ENCODE measurements at places on chromosomes 3 and 15. TPM values are rescaled to one million over a fixed set of nuclear protein-coding genes. Genes with fewer than 3 reads are reported as not detected.

DNA sequence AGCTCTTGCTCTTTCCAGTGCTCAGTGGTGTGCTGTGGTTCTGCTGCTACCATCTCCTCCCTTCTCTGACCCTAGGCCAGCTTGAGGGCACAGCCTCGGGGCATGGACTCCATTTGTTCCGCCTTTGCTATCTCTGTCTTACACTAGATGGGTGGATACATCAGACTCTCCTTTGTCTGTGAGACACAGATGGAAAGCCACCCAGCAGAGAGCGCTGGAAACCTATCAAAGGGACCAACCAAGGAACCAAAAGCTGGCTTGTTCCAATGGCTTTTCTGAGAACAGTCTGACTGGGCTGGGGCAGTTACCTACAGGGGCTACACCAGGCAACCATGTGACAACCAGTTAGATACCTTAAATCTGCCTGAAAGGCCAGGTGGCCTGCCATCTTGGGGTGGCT is 63.8 kb downstream of the NPTN start:
- DNase-seq = no peak

DNA sequence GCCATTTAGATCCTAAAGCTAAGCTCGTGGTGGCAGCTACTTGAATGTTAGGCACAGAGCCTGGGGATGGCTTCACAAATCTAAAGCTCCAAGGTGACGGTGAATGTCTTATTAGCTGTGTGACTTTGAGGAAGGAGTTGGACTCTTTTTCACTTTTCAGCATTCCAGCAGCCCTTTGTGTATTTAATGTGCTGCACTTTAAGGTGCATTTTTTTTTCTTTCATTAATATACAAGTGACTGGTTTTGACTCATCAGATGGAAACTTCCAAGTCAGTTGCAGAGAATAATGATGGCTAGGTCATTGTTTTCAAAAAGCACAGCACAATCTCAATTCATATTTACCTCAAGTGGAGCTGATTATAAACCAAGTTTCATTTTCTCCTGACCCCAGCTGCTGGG is 55.8 kb downstream of the TMED3 start:
- DNase-seq = no peak

DNA sequence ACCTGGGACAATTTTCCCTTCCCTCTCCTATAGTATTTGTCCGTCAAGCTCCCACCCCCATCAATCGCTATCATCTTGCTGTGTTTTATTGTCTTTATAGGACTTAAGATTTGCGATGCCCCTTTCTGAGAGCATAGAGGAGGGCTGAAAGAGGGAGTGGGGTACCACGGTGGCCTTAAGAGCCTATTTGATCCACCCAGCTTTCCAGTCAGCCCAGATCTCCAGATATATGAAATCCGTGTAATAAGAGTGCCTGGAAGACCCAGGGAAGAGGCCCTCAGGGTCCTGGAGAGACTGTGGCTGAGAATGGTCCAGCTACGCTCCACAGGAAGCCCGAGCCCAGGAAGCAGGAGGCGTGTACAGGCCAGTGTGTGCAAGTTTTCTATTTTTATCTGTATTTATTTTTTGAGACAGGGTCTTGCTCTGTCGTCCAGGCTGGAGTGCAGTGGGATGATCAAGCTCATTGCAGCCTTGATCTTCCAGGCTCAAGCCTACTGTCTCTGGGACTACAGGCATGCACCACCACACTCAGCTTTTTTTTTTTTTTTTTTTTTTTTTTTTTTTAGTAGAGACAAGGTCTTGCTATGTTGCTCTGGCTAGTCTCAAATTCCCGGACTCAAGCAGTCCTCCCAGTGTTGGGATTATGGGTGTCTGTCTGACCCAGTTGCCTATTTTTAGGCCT is 964 bp upstream of the NCKIPSD start:
- DNase-seq = no peak

DNA sequence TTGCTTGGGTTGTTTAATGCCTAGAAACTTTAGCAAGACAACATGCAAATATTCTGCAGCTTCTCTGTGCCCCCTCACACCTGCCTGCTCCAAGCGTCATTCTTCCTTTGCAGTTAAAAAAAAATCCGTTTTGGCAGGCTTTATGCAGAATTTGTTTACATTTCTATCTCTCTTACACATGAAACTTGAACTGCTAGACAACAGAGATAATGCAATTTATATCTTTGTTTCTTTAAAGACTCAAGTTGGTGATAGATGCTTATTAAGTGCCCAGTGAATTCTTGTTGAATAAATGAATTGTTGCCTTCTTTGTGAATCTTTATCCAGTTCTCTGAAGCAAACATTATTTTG is 53.2 kb downstream of the CHST2 start:
- no peak for DNase-seq

DNA sequence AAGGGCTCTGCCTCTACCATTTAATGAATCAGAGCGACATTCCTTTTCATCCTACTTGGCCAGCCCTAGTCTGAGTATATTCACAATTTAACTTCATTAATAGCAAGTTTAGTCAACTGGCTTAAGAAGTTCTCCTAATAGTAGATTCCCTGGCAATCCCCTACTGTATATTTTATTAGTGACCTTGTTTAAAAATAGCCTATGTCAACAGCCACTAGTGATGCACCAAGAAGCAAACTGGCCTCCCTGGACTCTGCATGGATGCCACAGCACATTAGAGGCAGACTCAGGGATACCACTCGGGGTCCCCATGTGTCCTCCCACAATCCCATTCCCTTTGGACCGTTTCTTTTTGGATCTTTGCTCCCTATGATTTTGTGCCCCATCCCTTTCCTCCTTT is 83.6 kb downstream of the THSD4 start:
- no peak for DNase-seq

DNA sequence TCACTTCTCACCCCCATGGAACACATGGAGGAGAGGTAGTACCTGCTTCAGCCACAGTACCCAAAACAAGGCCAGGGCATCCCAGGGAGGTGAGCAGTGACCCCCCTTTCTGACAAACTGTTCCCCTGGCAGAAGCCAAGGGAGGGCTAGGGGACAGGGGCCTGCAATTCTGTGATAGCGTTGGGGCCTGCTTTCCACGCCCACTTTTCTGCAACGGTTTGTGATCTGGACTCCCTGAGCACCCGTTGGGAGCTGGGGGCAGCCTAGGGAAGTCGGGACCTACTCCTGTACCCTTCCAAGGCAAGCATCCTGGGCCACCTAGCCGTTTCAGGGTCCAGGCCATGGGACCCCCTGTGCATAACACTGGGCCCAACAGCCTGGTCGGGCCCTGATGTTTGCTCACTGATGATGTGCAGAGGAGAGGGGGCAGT is 996 bp upstream of the DNAJA4 start:
- peak; percentile 61 for DNase-seq

GRCh38 chr3:111069974-111070771 is 1.4 kb upstream of the NECTIN3 start:
- peak; percentile 48 for DNase-seq

The MRPL47 gene
- 19.7 TPM for total RNA-seq

The SPG11 gene
- total RNA-seq = 96.3 TPM

The C3orf85 gene
- not detected for total RNA-seq

The IMPG2 gene
- total RNA-seq = 0.63 TPM

All from aorta (tissue), 5 donors.